Kasumi-1 (cell line): ENCODE measurements at places on chromosomes 1 and 21.

GRCh38 chr1:208178091-208178529, 66.1 kb downstream of the PLXNA2 start:
- DNase-seq = no peak

GRCh38 chr1:52654063-52654462, 21.1 kb downstream of the SHISAL2A start:
- DNase-seq = no peak

- no peak for DNase-seq
Observed at GRCh38 chr1:236021424-236022135, 43.3 kb downstream of the NID1 start.

GRCh38 chr1:67843331-67843730, 10.1 kb upstream of the GNG12 start:
- DNase-seq = no peak

DNA sequence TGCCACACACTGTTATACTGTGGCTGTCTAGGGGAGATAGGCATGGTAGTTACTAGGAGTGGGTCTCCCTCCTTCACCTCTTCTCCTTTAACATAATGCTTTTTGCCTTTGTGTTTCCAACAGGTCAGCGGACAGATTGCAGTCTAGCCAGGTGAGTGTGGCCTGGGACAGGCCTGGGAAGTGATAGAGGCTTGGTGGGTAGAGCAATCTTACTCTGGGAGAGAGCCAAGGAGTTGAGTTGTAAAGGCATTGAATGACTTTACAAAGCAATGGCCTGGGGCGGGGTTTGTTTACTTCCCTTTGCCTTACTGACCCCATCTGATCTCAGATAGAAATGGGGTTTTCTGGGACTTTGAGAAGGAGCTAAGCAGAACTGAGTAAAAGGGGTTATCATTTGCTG, 51.0 kb upstream of the IKBKE start:
- no peak for DNase-seq

- DNase-seq = no peak
Observed at GRCh38 chr1:31798086-31798432, 17.8 kb downstream of the SPOCD1 start.

DNA sequence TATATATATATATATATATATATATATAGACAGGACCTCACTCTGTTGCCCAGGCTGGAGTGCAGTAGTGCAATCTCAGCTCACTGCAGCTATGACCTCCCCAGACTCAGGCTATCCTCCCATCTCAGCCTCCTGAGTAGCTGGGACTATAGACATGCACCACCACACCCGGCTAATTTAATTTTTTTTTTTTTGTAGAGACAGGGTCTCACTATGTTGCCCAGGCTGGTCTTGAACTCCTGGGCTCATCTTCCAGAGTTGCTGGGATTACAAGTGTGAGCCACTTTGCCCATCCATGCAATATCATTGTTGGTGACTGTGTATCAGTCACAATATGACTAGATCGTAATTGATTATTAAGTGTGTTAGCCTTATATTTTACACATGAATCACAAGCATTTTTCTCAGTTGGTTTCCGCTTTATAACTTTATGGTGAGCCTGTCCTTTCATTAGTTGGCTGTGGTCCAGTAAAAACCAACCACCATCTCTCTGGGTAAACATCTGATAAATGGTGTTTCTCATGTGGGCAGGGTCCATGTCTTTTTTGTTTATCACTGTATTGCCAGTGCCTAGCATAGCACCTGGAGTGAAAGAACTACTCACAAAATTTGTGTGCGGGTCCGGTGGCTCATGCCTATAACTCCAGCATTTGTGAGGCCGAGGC, 63.6 kb downstream of the MYOM3 start:
- DNase-seq = no peak

GRCh38 chr21:42465803-42466127, 30.3 kb downstream of the RSPH1 start:
- no peak for DNase-seq

DNA sequence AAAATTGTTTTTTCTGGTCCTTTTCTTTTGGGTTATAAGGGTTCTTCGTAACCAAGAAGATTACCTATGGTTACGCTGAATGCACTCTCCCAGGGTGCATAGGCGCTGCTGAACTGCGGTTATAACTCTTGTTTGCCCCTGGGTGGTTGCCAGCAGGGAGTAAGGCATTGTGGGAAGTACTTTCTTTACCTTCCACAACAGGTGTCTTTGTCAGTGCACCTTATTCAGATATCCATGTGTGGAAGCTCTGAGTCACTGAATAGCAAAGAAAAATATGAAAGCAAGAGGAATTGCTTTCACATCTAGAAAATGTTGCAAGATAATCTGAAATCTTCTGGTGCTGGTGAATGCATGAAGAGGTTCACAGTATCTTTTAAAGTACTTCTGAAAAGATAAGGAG, 124.4 kb upstream of the CACYBP start:
- DNase-seq = no peak

GRCh38 chr1:64337926-64338325, 132.0 kb upstream of the CACHD1 start:
- no peak for DNase-seq

DNA sequence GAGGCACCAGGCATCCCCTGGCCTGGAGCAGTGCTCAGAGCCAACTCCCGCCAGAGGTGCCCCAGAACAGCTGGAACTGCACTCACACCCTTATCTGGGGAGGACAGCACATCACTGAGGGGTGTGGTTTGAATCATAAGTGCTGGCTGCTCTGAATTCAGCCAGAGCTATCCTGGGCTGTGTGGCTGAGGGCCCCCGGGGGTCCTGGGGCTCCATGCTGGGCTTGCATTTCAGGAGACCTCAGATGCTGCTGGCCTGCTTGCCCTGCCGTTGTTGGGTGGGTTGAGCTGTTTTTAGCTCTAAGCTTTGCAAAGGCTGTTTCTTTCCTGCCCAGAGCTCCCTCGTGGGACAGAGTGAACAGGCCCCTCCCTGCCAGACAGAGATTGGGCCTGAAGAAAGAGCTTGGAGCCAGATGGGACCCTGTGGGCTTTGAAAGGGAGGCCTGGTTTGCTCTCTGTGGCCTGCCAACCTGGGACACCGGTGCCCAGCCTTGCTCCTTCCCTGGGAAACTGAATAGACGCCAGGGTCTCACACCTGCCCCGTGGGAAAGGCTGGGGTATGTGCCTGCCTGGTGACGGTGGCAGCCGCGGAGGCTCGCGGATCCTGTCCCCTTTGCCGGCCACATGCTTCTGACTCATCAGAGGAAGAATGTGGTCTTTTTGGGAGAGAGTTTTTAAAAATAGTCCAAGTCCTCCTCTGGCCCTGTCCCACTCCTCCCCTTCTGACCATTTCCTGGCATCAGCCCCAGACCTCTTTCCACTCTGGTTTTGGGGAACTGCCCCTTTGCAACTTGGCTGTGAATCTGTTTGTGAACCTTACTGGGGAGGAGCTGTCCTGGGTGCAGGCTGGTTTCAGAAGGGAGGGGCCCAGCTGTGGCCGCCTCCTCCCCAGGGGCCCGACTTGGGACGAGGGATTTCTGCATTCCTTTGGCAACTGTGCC, 30.0 kb downstream of the ARHGEF10L start:
- DNase-seq = peak; percentile 18

GRCh38 chr21:41490330-41490729, 17.6 kb downstream of the TMPRSS2 start:
- DNase-seq = no peak

DNA sequence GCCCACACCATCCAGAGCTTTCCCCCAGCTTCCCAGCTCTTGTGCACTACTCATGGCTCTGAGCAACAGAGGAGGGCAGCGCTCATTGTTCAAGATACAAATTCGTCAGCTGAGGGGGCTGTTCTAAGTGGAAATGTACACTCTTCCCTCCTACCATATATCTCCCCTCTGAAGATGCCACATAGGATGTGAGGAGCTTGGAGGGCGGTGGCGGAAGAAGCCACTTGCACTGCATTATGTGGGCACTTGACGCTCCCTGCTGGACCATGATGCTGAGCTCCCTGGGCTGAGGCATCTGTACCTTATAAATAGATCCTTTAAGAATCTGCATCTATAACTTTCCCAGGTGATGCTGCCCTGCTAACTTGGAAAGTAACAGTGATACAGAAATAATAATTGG, 477.6 kb upstream of the DEPDC1 start:
- no peak for DNase-seq

DNA sequence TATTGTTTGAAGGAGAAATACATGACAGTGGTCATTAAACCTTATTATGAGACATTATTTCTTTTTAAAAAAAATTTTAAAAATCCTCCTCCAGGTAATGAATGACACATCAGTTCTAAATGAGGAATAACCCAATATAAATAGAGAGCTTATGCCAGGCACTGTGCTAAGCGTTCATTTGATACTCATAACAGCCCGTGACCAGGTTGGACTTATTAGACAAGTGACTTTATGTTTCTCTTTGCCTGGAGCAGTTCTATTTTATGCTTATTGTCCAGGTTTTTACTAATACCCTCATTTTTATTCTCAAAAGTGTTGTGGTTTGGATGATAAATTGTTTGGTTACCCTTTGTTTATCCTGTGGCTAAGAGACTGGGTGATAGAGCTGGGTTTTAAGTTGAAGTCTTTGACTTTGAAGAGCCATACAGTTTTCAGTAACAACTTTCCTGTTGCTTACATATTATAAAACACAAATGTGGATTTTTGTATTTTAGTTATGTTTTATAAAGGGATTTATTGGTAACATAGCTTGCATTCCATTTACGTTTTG, 84.2 kb downstream of the RABGAP1L start:
- DNase-seq = no peak

DNA sequence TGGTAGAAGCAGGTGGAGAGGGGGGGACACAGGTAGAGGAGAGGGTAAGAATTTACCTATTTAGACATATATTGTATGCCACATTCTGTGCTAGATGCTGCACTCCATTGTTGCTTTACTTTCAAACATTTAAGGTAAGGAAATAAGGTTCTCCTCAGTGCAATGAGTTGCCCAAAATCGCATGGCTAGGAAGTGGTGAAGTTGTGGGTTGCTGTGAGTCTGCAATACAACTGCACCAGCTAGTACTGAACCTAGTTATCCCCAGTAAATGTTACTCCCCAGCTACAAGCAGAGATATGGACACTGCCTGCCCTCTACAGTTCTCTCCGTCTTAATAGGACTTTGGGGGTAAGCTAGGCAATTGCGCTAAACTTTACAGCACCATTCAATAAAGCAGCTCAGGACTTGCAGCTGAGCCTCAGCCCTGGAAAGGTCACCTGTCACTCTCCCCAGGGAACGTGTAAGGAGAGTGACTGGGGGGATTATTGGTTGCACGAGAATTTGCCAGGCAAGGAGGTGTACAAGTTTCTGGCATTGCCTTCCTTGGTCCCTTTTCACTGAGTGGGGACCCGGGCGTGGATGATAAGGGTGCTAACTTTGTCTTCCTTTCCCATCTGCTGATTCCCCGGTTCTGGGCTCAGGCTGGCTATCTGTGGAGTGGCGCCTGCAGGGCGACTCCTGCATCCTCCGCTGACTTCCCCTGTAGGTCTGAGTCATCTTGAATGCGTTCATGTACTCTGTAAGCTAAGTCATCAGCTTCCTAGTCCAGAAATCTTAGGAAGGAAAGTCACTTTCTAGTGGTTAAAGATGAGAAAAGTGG, 71.3 kb upstream of the CNTN2 start:
- DNase-seq = peak; percentile 52
